ENCODE measurements at places on chromosomes 4 and X.

- DNase-seq, result no peak
Measured at GRCh38 chrX:10208953-10209352, 52.2 kb downstream of the CLCN4 start.

- no peak for DNase-seq
Measured at GRCh38 chr4:113148925-113149324, 99.5 kb downstream of the ANK2 start.

GRCh38 chr4:81227138-81227537 is 12.1 kb upstream of the PRKG2 start:
- no peak for DNase-seq

DNA sequence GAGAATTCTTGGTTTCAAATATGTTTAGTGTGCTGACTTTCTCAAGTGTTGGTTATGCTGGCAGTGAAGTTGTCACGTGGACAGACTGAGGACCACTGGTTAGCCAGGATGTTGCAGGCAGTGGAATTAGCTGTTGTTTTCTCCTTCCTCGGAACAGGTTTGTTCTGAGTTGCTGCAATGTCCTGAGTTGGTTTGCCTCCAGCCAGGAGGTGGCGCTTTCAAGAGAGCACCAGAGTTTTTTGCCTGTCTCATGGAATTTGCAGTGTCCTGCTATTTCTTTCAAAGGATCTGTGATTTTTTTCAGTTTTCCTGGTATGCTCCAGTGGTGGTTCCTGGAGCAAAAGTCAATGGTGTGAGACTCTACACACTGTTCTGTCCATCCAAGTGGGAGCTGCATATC is 158.1 kb upstream of the CXorf66 start:
- no peak for DNase-seq

Measured in AG08395 (cell line).